Activated CD4-positive, alpha-beta T cell treated with anti-CD3 and anti-CD28 coated beads, Interleukin-2, amount 50 U/mL, for 48 hours (primary cell): ENCODE measurements at places on chromosomes 5 and 9.

DNA sequence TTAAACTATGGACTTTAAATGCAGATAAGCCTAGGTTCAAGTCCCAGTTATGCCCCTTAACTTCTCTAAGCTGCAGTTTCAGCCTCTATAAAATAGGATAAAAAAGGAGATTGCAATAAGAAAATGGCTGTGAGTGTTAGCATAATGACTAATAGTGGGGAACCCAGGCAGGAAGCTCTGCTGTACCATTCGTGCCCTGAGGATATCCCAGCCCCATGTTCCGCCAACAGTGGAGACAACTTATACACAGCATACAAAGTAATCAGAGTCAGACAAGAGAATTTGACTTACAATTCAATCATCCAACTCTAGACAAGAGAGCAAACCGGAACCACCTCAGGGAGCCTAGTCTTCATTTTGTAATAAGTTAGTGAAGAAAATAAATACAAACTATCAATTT lies 141.5 kb upstream of the FSTL4 start:
- no peak for DNase-seq

GRCh38 chr9:94980947-94981722 lies 254.6 kb downstream of the AOPEP start:
- no peak for DNase-seq

DNA sequence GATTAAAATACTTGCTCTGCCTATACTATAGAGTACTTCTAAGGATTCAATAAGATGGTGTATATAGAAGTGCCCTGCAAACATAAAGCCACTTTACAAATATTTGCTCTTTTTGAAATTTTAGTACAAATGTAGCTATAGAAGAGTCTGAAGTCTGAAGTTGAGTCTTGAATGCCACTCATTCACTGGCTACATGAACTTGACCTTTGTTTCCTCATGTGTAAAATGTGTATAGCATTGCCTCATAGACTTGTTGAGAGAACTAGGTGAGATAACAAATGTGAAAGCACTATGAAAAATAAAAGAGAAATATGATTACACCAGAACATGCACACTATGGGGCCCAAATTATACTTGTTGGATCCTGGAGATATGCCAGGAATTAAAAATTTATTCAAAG lies 244.7 kb downstream of the SEC61B start:
- DNase-seq: no peak

GRCh38 chr9:99472240-99472915 lies 250.3 kb downstream of the SEC61B start:
- DNase-seq: no peak

- DNase-seq: no peak
Measured at GRCh38 chr9:136900988-136901515, 14.7 kb downstream of the TRAF2 start.

- no peak for DNase-seq
Measured at GRCh38 chr5:158406884-158407823, 548.2 kb upstream of the CLINT1 start.

- no peak for DNase-seq
Measured at GRCh38 chr5:74422671-74423070, 217.9 kb downstream of the ENC1 start.

DNA sequence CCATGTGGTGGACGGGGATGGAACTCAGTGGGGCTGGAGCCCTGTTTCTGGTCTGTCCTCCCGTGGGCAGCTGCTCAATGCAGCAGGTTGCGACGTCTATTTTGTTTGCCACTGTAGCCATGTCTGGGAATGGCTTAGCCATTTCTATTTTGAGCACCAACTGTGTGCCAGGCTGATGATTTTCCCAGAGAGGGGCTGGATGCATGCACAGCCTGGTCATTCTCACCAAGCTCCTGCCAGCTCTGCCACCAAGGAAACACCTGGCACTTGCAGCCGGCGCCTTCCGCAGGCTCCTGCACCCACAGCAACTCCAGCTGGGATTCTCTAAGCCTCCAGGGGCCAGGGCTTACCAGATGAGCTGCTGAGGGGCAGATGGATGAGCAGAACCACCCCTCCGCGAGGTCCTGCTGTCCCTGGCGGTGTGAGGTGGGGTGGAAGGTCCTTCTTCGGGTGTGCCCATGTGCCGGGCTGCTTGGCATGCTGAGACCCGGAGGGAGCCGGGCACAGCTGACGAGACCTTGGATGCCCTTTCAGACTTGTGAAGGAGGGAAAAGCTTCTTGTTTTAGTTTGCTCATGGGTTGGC lies 151.2 kb downstream of the RXRA start:
- no peak for DNase-seq

DNA sequence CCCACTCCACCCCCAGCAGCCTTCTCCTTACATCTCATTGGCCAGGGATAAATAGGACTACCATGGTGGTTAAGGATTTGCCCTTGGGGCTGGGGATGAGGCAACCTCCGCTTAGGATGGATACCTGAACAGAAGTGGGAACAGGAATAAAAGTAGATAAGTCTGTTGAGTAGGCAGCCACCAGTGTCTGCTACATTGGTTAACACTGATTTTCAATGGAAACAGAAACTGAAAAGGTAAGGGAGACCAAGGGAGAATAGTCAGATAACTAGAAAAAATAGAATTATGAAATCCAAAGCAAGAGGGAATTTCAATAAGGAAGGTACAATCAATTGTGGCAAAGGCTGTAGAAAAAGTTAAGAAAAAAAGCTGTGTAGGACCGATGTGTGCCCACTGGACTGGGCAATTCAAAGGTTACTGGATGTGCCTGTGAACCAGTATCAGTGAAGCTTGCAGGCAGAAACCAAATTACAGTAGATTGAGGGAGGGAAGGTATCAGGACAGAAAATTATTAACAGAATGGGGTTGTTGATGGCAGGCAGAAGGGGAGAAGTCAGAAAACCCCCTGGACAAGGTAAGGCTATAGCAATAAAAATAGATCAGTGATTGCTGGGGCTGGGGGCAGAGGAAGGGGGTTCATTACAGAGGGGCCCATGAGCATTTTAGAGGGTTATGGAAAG lies 48.7 kb downstream of the DNAJC21 start:
- no peak for DNase-seq

DNA sequence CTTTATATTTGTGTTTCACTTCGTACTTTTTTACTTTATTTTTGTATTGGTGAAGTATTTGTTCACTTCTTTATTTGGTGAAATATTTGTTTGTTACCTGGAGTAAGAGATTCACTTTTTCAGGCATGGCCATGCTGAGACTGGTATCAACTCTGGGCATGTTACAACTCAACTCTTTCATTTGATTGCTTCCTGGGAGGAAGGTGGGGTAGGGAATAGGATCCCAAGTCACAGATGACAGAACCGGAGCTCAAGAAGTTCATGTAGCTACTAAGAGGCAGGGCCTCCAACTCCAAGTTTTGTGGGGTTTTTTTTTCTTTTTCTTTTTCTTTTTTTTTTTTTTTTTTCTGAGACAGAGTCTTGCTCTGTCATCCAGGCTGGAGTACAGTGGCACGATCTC lies 6.1 kb upstream of the ADGRD2 start:
- no peak for DNase-seq

- no peak for DNase-seq
Measured at GRCh38 chr9:104784098-104784497, 20.2 kb downstream of the NIPSNAP3B start.

GRCh38 chr5:131169810-131170539 lies 769 bp upstream of the LYRM7 start:
- no peak for DNase-seq

DNA sequence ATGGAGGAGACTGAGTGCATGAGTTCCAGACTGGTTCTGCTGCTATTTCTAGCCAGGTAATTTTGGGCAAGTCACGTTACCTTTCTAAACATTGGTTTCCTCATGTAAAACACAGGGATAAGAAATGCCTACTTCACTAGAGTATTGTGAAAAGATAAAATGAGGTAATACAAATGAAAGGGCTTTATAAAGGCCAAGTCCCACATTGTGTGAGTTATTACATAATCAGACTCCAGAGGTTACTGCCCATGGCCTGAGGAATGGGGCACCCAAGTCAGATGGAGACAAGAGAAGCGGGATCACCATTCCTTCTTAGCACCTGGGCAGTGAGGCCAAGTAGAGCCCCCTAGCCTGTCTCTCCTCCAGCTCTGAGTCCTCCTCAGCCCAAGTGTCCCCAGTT lies 7.5 kb downstream of the HBEGF start:
- DNase-seq: no peak

GRCh38 chr9:129904734-129905133 lies 69.5 kb downstream of the USP20 start:
- no peak for DNase-seq

GRCh38 chr5:137372773-137373160 lies 126.4 kb downstream of the SPOCK1 start:
- no peak for DNase-seq

- DNase-seq: no peak
Measured at GRCh38 chr5:34599471-34600117, 56.5 kb upstream of the RAI14 start.

- no peak for DNase-seq
Measured at GRCh38 chr5:123705741-123706140, 193.8 kb downstream of the CSNK1G3 start.

- no peak for DNase-seq
Measured at GRCh38 chr9:134461426-134461982, 135.2 kb downstream of the RXRA start.

DNA sequence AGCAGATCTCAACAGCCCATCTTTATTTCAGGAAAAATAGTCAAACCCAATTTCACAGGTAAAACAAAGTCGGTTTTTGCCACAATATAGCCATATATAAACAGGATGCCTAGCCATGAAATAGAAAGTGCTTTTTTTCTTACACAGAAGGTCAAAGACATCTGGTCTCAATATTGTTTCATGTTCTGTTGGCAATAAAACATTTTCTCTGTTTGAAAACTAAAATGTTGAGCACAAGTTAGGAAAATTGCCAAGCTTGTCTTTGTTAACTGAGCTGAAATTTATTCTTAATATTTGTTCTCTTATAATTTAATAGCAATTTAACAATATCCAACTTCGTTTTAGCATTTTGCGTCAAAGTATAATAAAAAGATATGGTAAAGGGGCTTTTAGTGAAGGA lies 673.4 kb downstream of the DTWD2 start:
- DNase-seq: no peak

DNA sequence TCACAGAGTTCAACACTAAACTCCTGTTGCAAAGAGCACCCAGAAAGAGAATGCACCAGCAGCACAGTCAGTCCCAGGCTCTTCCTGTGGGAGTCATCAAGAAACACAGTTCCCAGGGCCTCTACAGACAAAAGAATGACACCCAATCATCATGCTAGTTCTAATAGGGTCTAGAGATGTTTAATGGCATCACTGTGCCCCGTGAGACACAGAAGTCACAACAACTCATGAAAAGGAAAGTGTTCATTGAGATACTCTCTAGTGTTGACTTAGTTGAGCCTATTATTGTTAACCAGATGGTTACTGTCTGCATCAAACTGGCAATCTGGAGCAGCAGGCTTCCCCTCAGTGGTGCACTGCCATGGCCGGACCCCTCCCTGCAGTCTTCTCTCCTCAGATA lies 1.6 kb downstream of the KLHL3 start:
- no peak for DNase-seq

- DNase-seq: no peak
Measured at GRCh38 chr9:115034801-115035200, 83.2 kb downstream of the TNC start.

DNA sequence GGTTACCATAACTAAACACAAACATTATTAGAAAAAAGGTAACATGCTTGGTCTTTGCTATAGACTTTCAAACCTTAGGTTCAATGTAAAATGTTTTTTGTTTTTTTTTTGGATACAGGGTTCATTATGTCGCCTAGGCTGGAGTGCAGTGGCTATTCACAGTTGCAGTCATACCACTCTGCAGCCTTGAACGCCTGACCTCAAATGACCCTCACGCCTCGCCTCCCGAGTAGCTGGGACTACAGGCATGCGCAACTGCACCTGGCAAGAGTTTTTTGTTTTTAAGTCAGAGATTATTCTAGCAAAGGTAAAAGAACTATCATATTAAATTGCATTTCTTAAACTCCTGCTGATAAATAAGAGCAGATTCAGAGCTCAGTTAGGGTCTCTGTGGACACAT lies 55.1 kb upstream of the NR5A1 start:
- DNase-seq: no peak
